ENCODE measurements at places on chromosomes 3 and 15.

DNA sequence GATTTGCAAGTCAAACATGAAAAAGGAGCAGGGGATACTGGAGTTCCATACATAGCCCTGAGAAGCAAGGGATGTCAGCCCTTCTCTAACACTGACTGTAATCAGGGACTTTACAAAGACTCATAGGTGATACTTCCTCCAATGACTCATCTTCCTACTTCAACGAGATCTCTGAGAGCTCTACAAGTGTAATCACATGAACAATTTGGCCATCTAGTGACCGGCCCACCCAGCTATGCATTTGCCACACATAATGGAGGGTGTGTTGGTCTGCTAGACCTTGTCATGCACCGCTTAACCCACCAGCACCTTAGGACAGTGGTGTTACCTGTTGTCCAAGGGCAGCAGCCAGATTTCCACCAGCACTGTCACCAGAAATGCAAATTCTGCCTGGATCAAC is 75.3 kb downstream of the NCEH1 start:
- no peak for DNase-seq

GRCh38 chr3:84318273-84318809 is 640.4 kb upstream of the CADM2 start:
- no peak for DNase-seq

GRCh38 chr15:73183071-73183470 is 130.8 kb downstream of the NEO1 start:
- DNase-seq: no peak

- DNase-seq: no peak
These were observed 21.6 kb upstream of the SLC6A20 start for GRCh38 chr3:45817831-45818522.

DNA sequence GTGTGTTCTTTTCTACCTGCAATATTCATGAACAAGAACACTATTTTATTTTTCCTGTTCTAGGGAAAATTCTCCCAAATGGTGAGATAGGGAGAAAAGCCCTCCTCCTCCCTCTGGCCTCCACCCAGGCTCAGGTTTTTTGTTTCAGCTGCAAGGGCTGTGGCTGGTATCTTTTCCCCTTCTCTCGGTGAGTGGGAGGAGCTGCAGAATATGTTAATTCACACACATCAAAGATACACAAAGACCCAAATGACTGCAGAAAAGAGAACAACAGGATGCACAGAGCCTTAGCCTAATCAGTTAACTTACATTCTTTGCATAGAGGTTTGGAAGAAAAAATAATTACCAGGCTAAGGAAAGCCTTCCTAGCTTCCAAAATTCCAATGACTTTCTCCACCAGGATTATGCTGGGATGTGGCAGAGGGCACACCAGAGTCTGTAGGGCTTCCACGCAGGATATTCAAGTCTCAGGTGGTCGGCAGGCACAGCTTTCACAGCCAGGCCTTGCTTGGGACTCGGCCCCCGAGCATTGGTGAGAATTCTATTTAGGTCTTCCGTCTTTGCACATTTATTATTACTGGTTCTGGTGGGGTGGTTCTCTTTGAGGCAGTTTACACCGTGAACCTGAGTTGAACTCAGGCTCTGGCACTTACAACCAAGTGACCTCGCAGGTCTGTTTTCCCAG is 64.9 kb downstream of the ABHD5 start:
- peak; percentile 41 for DNase-seq

GRCh38 chr3:170117134-170117533 is 64.4 kb downstream of the PHC3 start:
- no peak for DNase-seq

Measured in activated CD4-positive, alpha-beta T cell treated with anti-CD3 and anti-CD28 coated beads for 48 hours (primary cell).